ENCODE measurements at places on chromosomes 6 and 20. TPM values are rescaled to one million over a fixed set of nuclear protein-coding genes. Genes with fewer than 3 reads are reported as not detected.

Gene DDO
- 2.0 TPM for total RNA-seq

Gene SCGN
- not detected for total RNA-seq

Gene RIPPLY2
- total RNA-seq, result not detected

Gene SLC17A2
- not detected for total RNA-seq

Gene PCK1
- total RNA-seq, result not detected

Gene MTFR2
- 6.4 TPM for total RNA-seq

Measured in glomerular endothelial cell (primary cell).